ENCODE measurements at places on chromosomes 5 and 9.

GRCh38 chr9:742914-743589, 98.4 kb upstream of the DMRT1 start:
- DNase-seq = no peak

- DNase-seq = peak; percentile 85
Observed at GRCh38 chr5:1174122-1174936, 27.1 kb upstream of the SLC6A19 start.

DNA sequence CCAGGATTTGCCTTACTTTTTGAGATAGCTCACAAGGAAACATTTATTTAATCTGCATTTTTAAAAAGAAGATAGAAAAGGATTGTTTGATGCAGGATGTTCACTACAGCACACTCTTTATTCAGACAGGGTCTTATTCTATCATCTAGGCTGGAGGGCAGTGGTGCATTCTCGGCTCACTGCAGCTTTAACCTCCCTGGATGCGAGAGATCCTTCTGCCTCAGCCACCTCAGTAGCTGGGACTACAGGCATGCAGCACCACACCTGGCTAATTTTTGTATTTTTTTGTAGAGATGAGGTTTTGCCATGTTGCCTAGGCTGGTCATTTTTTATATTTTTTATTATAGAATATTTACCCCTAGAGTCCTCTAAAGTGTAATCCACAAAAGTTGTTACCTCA, 221.4 kb downstream of the MCTP1 start:
- DNase-seq = no peak

DNA sequence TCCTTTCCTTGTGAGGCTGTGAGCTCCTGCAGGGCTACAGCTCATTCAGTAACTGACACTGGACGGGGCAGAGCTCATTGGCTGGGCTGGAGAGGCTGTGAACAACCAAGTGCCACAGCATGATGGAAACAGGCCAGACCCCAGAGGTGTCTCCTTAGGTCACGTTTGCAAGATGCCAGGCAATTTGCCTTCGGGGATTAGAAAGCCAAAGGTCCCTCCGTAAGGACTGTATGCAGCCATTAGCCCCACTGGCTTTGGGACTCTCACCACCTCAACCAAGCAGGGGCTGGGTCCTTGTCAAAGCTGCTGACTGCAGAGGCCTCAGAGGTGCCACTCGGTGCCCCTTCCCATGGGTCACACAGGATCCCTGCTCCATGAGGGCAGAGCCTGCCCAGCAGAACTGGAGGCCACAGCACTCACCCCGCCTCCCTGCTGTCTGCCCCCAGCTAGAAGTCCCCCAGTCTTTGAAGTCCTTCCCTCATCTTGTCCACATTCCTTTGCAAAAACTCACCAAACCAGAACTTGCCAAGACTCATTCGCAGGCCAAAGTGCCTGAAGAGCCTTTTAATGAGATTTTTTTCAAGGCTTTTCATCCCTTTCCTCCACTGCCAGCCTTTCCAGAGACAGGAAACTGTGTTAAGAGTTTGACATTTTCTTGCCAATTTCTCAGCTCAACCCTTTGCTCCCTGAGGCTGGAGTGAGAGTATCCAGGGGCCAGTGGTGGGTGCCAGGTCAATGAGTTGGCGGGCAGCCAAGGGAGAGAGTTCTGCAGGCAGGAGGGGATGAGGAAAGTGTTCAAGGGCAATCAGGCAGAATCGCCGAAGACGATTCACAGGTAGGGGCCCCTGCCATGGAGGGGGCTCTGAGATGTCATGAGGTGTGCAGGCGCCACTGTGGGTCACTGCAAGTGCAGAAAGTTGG, 39.7 kb upstream of the SLC25A51 start:
- peak; percentile 91 for DNase-seq

- no peak for DNase-seq
Observed at GRCh38 chr5:155919725-155920124, 407.2 kb upstream of the SGCD start.

- DNase-seq = no peak
Observed at GRCh38 chr9:89440548-89440947, 57.4 kb downstream of the SEMA4D start.

- no peak for DNase-seq
Observed at GRCh38 chr5:91140657-91141056, 242.5 kb downstream of the ARRDC3 start.

Measured in iris pigment epithelial cell (primary cell).